Naive thymus-derived CD8-positive, alpha-beta T cell (primary cell): ENCODE measurements at places on chromosomes 1 and 21. TPM values are rescaled to one million over a fixed set of nuclear protein-coding genes. Genes with fewer than 3 reads are reported as not detected.

The ATF3 gene
- 1.4 TPM for total RNA-seq

DNA sequence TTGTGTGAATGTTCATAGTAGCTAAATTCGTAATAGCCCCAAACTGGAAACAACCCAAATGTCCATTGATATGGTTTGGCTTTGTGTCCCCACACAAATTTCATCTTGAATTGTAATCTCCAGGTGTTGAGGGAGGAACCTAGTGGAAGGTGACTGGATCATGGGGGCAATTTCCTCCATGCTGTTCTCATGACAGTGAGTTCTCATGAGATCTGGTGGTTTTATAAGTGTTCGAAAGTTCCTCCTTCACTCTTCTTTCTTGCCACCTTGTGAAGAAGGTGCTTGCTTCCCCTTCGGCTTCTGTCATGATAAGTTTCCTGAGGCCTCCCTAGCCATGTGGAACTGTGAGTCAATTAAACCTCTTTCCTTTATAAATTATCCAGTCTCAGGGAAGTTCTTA lies 11.3 kb downstream of the UBE2G2 start:
- DNase-seq = no peak

- DNase-seq = no peak
These were observed 18.2 kb downstream of the TMEM201 start for GRCh38 chr1:9606948-9607347.

- no peak for DNase-seq
These were observed 227.3 kb upstream of the CSF3R start for GRCh38 chr1:36709869-36710481.

DNA sequence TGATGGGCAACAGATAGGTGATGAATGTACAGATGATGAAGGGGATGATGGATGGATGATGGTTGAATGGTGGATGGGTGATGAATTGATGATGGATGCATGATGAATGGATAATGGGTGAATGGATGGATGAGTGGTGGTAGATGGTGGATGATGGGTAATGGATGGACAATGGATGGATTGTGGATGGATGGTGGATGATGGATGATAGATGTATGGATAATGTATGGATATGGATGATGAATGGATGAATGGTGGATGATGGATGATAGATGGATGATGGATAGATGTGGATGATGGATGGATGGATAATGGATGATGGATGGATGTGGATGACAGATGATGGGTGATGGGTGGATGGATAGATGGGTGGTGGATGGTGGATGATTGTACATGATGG lies 35.7 kb downstream of the WNT3A start:
- no peak for DNase-seq

DNA sequence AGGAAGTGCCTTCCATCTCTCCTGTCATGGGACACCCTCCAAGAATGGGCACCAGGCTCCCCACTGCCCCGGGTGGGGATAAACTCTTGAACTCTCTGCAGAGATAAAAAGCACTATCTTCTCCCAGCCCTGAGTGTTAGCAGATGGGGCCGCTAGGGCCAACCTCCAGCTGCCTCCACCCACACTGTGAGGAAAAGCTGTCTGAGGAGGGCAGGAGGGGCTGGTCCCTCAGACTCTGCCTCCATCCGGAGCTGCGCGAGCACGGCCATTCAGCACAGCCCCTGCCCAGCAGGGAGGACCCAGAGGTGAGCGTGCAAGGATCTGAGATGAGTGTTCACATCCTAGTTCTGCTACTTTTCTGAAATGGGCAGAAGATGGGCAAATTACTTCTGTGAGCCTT lies 51.8 kb upstream of the TRABD2B start:
- no peak for DNase-seq

DNA sequence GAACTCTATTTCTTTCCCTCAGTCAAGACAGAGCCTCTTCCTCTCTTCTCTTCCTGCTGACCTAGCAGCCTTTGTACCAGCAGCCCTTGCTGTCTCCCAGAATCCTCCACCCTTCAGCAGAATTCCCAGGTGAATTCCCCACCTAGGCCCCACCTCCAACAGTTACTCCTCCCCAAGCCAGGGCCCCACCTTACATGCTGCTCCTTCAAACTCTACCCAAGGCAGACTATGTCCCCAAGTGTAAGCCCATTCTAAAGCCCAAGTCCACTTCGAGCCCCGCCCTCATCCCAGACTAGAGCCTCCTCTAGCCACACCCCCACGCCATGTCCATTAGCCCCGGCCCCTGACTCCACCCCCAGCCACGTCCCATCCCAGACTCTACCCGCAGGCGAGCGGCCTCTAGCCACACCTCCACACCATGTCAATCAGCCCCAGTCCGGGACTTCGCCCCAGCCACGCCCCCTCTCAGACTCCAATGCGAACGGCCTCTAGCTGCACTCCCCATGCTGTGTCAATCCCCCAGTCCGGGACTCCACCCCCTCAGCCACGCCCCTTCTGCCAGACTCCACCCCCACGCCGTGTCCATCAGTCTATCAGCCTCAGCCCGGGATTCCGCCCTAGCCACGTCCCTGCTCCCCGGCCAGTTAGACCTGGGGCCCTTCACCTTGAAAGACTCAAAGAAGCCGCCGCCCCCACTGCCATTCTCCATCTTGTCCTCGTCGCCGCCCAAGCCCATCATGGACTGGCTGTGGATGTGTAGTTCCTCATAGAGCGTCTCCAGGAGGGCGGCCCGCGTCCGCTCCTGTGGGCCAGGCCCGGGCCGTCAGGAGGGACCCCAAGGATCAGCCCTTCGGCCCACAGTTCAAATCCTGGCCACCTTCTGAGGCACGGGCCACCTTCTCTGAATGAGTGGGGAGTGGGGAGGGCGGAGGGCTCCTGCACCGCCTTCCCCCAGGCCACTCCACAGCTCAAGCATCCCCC lies 61.3 kb downstream of the RAP1GAP start:
- no peak for DNase-seq

DNA sequence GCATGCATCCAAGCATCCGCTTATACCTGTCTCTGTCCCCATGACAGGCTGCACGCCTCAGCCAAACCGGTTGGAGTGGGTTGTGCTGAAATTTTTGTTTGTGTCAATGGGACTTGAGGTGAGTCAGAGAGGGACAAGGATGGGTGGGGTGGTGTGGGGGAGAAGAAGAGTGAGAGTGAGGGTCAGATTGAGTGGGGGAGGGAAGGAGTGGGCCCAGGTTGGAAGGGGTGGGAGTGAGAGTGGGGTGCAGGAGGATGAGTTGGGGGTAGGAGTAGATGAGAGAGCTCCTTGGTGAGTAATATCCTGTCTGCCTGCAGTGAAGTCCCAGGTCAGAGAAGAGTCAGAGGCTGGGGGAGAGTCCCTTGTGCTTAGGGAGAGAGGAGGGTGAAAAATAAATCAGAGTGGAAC lies 3.3 kb upstream of the NECTIN4 start:
- DNase-seq = no peak

The CRP gene
- total RNA-seq = not detected

DNA sequence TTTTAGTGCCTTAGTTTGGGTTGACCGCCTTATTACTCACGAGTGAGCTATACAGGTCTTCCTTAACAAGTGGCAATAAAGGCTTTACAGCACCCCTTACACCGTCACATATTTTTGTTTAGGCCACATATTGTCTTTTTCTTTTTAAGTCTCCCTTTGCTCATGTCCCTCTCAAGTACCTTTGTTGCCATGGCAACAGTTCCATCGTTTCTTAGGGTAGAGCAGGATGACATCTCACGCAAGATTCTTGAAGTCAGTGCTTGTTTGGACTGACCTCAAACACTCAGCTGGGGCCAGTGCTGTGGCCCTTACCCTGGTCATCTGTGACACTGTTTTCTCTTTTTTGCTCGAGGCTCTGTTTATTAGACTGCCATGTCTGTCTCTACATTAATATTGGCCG lies 69.8 kb downstream of the PBX1 start:
- DNase-seq = no peak

The CHD5 gene
- total RNA-seq = 0.14 TPM

The CYP4A11 gene
- total RNA-seq = not detected

DNA sequence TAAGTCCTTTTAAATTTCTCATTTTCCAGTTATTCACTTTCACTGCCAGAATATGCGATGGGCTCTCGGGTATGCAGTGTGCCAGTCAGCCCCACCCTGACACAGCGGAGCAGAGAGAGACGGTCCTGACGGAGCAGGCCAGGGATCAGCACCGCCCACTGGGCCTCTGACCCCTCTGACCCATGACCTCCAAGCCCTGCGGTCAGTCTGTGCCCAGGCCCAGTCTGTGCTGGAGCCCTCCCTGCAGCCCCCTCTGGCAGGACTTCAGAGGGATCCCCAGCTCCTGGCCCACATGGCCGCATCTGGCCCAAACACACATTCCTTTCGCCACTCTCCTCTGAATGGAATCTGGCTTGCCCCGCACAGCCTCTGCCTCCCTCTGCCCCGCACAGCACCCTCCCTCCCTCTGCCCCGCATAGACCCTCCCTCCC lies 43.4 kb upstream of the COL6A2 start:
- DNase-seq = no peak

DNA sequence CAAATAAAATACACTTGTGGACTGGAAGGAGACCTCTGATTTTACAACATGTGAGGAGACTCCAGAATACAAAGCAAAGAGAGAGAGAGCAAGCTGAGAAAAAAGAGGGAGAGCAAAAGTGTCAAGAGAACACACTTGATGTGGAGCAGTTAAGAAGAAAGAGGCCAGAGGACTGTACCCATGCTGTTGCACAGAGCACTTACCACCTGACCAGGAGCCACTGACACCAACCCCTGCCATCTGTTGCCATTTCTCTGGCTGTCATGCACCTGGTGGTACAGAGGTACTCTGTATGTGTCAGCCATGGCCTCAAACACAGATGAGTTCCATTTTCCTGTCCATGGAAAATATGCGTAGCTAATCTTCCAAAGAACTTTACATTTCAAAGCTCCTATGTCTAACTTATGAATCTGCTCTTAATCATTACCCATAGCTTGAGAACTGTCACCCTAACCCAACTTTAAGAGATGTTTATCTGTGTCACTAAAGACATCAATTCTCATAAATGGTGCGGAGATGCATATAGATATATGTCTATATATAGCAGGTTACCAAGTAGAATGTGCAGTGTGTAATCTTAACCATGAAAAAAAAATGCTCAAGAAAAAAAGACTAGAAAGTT lies 32.8 kb upstream of the ABCD3 start:
- no peak for DNase-seq

GRCh38 chr1:182603646-182604174 lies 479 bp downstream of the RGS16 start:
- no peak for DNase-seq

DNA sequence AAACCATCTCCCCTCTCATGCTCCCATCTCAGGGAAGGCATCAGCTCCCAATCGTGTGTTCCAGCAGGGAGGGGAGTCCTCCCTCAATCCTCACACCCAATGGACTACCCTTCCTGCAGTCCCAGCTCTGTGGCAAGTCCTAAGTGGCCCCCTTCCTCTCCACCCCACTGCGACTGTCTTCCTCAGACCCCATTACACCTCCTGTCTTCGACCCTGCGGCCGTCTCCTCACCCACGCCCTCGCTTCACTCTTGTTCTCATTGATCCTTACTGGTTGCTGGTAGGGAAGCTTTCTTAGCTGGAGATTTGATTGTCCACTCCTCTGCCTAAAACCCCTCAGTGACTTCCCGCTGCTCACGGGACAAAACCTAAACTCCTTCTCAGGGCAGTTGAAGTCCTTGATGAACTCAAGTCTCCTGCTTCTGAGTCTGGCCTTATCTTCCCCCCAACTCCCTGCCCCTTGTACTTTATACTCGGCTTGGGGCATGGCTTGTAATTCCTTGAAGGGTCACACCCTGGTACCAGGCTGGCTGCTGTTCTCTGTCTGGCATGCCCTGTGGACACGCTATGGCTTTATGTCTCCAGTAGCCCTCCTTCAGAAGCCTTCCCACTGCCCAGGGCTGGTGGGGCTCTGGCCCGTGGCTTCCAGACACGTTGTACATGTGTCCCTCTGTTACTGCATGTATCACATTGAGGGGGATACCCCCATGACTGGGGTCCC lies 2.3 kb upstream of the EPS8L3 start:
- DNase-seq = no peak

GRCh38 chr1:24149866-24150233 lies 6.9 kb upstream of the IL22RA1 start:
- DNase-seq = no peak

DNA sequence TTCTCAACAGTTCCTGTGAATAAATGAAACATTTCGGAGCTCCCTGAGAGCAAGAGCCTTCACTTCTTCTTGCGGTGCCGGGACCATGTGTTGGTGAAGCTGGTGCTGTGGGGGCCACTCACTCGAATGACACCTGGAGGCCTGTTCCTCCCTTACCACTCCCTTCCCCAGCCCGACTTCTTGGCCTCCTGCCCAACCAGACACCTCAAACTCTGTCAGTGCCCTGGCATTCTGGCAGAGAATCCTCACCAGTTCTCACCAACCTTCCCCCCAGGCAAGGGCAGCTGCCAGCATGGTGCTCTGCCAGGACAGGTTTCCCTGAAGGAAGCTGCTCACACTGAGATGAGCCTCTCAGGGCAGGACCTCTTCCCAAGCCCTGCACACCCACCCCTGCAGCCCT lies 68.3 kb downstream of the MPZL1 start:
- DNase-seq = no peak

GRCh38 chr1:7511381-7511780 lies 259.7 kb upstream of the VAMP3 start:
- DNase-seq = no peak

DNA sequence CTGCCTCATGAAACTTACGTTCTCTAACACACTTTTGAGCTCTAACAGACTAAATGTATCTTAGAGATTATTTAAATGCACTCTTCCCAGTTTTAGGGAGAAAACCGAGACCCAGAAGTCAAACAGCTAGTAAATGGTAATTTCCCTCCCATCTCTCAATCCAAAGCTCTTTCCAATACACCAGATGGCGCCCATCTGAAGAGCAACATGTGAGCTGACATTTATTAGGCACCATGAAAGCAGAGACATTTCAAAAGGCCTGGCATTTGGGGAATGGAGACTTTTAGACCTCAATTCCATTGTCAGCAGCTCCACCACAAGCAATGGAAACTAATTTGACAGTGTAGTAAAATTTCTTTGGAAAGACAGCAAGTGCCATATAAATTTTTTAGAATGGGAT lies 191.4 kb downstream of the DAB1 start:
- DNase-seq = no peak

The WDR64 gene
- 0.49 TPM for total RNA-seq

The SELP gene
- 1.3 TPM for total RNA-seq

DNA sequence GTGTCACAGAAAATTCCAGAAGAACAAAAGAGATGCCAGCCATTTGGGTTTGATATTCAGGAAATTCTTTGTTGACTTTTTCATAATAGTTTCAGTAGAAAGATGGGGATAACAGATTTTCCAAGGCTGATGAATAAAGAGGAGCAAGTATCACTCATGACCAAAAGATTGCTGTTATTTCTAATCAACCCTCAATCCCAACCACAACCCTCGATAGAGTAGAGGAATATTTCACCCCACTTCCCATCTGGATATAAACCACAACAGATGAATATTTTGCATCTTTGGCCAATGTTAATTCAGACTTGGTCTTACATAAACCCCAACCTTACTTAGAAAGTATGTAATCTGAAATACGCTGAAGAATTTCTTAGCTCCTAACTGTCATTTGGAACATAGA lies 232.4 kb downstream of the SEC16B start:
- DNase-seq = no peak

The LCE3E gene
- total RNA-seq = not detected
